ENCODE measurements at places on chromosomes 2 and 18.
A peak's percentile ranks its signal among the peaks of the same experiment; 100 is the strongest.

DNA sequence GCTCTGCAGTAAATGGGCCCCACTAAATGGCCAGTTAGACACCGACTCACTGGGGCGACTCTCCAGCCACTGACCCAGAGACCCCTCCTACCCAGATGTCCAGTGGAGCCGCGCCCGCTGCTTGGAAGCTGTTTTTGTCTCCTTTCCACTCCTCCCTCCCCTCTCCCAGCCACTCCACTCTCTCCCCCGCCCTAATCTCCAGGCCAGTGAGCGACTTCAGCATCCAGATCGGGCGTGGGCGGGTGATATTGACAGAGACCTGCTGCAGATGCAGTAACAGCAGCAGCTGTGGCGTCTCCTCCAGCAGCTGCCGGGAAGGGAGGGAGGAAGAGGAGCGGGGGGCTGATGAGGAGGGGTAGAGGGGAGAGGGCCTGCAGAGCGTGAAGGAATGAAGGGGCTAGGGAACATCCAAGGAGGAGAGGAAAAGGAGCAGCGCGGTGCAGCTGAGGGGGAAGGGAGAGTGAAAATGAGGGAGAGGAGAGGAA, at the start of gene SCN7A:
SCN7A (minus strand) TSS at position 110 of the 485 bp plus-strand sequence. CDS start 16,553 bp downstream, outside the sequence.
- DNase-seq, result peak; percentile 83

DNA sequence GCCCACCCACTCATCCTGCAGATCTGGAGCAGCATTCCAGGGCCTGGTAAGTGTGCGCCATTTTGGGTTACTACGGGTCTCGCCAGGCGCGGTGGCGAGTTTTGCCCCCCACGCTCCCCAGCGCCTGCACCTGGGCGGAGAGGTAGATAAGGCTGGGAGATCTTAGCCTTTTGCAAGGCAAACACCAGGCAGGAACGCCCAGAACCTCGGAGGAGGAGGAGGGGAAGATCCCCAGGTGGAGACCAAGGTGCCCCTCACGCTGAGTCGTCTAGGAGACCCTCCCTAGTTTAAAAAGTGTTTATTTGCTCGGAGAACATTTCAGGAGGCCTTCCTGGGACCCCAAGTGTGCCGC, 365 bp upstream of the RAMP1 start:
- DNase-seq, result no peak

DNA sequence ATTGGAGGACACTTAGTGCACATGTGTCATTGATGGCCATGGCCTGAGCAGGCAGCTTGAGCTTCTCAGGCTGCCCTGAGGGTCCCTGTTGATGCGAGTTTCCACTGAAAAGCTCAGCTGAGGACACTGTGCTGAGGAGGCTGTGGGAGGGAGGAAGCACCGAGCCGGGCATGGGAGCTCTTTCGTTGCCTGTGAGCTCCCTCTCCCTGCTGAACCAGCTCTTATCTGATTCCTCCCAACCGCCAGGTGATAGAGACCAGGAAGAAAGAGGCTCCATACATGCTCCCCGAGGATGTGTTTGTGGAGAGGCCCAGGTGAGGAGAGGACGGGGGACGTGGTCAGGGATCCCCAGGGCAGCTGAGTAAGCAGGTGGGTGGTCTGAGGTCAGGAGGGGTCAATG, 27.3 kb downstream of the POMC start:
- no peak for DNase-seq

- peak; percentile 41 for DNase-seq
Observed at GRCh38 chr2:152500772-152501171, 165.8 kb downstream of the FMNL2 start.

DNA sequence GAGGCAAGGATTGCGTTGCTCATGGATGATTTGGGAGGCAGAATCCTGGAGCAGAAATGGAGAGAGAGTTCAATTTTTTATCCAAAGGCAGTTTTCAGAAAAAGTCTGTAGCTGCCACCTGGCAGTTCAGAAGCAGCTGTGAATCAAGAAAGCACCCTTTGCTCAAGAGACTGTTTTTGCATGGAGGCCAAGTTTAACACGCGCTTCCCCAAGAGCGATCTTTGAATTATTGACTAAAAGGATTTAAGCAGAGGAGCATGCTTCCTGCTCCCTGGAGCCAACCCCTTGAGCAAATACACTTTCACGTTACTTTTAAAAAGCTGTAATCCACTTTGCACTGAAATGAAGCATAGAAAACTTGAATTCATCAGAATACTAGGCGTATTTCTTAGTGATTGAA, 252.4 kb downstream of the RNF144A start:
- DNase-seq, result no peak

GRCh38 chr2:70887550-70888246, 48.0 kb upstream of the ATP6V1B1 start:
- DNase-seq, result peak; percentile 65

GRCh38 chr2:38113981-38114708, 38.2 kb upstream of the CYP1B1 start:
- no peak for DNase-seq

DNA sequence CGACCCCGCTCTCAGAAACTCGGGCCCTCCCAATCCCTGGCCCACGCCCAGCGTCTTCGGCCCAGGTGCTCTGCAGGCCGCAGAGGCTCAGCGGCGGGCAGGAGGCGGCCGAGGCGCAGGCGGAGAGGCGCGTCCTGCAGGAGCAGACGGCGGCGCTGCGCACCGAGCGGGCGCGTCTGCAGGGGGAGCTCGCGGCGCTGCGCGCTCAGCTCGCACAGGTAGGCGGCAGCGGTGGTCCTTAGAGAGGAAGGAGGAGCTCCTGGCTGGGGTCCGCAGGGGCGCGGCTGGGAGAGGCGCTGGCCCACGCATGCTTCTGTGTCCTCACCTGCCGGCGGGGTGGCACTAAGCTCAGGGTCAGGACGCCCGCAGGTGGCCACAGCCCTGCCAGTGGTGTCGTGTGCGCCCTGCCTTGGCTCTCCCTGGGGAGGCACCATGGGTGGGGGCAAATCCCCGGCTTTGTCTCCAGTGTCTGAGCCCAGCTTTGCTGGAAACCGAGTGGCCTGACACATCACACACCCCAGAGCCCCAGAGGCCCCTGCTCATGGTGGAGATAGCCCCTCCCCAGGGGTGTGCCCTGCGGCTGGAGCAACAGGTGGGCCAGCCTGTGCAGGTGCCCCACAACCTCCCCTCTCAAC, 14.9 kb upstream of the SNED1 start:
- DNase-seq, result no peak

- DNase-seq, result no peak
Observed at GRCh38 chr18:42929857-42930256, 185.6 kb downstream of the RIT2 start.

DNA sequence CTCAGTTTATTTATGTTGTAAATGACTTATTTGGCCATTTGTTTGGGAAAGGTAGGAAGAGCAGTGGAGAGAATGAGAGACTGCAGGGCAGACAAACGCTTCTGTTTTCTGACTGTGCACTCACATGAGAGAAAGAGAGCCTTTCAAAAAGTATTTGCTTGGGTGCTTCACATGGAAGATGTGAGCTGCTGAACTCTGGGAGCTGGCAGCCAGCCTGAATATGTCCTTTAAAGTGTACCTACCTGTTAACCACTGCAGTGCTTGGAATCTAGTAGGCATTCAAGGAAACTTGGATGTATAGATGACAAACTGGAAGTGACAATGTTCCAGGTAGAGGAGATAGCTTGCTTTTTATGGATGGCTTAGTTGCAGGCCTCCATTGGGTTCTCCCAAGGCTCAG, 68.8 kb downstream of the PTPRM start:
- DNase-seq, result no peak

DNA sequence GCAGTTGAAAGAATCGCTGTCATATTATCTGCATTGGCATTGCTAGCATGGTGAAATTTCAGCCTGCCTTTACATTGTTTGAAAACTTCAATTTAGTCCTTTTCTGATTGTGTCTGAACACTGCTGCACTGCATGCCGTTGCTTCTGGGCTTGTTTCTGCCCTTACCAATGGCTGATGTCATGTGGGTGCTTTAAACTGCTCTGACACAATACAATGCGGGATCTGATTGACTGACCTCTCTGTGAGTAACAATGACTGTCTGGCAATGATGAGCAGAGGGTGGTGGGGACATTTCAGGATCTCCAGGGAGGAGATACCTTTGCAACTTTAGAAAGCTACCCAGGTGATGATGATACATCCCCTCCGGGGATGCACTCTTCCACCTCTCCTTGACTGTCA, 119.5 kb upstream of the ZBTB14 start:
- no peak for DNase-seq

GRCh38 chr2:239502430-239503186, 101.8 kb upstream of the HDAC4 start:
- DNase-seq, result no peak

GRCh38 chr18:13522256-13522655, 204.1 kb downstream of the FAM210A start:
- no peak for DNase-seq

DNA sequence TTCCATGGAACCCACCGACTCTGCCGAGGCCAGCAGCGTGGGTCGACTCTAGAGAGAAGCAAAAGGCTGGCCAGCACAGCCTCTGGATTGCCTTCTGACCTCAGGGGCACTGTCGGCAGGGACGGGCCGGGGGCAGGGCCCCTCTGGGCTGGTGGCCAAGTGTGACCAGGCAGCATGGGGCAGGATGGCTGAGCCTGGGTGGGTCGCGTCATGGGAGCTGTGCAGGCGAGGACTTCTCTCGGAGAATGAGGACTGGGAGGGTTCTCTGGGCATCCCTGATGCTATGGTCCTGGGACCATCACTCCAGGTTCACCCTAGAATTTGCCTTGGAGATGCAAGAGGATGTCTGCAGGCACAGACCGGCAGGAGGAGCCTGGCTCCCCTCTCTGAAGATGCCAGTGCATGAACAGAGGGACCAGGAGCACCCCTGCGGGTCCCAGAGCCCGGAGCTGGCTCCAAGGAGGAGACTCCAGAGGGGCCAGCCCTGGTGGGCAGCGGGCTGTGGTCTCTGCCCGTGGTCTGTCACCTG, 289.2 kb downstream of the NDUFA10 start:
- no peak for DNase-seq

DNA sequence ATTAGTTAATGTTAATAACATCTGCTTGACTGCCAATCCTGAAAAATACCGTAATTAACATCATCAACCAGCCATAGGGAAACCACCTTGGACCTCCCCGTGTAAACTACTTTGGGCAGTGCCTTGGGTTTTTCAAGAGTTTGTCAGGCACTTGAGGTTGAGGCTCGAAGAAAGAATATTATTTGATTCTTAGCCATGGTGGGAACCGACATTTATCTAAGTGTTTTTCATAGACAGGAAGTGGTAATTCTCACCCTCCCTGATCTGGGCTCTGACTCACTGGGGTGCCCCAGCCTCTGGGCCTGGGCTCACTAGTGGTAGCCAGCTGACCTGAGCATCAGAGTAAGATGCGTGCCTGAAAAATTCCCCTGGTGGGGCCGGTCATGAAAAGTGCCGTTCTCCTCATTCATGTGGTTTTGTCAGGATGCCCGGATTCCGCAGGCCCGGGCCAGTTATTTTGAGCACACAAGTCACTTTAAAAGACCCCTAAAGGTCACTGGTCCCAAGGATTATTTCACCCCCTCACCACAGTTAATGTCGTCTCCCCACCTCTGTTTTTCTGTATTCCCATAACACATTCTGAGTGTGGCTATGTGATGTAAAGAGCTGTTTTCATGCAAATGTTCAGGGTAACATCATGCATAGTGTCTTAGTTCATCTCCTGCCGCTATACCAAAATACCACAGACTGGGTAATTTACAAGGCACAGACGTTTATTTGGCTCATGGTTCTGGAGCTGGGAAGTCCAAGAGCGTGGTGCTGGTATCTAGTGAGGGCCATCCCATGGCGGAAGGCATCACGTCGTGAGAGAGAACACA, 21.6 kb upstream of the SPATA3 start:
- DNase-seq, result no peak

DNA sequence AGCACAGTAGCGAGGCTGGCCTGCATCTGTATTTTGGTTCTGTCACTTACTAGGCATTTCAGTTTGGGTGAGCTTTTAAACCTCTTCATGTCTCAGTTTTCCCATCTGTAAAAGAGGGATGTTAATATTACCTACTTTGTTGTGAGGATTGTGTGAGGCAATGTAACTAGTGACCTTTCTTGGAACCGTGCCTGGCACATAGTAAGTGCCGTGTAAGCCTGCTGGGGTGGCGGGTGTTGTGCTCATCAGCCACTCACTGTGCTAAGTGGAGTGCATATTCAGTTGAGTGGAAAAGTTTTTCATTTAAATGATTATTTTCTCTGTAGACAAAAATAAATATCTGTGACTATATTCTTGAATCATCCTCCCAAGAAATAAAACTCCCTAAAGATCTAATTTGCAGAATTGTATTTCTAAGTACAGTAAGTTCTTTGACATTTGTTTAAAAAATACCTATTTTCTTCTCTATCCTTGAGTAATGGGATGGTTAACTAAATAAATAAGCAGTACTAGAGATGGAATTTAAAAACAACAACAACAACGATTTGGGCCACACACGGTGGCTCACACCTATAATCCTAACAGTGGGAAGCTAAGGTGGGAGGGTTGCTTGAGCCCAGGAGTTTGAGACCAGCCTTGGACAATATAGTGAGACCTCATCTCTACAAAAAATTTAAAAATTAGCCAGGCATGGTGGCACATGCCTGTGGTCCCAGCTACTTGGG, 56.7 kb downstream of the MALT1 start:
- no peak for DNase-seq

GRCh38 chr18:42229211-42230210, 274.5 kb downstream of the PIK3C3 start:
- DNase-seq, result no peak

GRCh38 chr2:30248791-30249190, 17.5 kb downstream of the LBH start:
- DNase-seq, result no peak

GRCh38 chr2:135741043-135741394, 636 bp upstream of the UBXN4 start:
- DNase-seq, result no peak

- DNase-seq, result no peak
Observed at GRCh38 chr2:21552981-21553380, 429.2 kb downstream of the TDRD15 start.

- peak; percentile 67 for DNase-seq
Observed at GRCh38 chr18:13221869-13222855, 3.6 kb downstream of the LDLRAD4 start.

- DNase-seq, result peak; percentile 71
Observed at GRCh38 chr18:13218368-13218991, at the start of gene LDLRAD4. LDLRAD4 (plus strand) TSS chr18:13218760.
